ENCODE measurements at places on chromosomes 7 and 10.
A peak's percentile ranks its signal among the peaks of the same experiment; 100 is the strongest.

GRCh38 chr7:22586786-22587140 lies 86.8 kb upstream of the STEAP1B start:
- DNase-seq, result no peak

DNA sequence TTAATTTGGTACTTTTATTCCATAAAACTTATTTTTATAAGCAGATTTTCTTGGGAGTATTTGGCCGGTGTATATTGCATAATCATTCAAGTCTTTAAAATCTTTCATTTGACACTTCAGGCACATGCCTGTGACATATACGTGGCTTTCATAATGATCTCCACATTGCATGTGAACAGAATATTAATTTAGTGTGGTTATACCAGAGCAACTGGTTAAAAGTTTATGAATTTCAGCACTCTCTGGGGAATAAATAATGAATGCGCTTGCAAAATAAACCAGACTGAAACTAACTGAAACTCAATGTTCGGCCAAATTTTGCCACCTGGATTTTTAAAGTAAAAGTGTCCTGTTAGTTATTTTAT lies 242.3 kb downstream of the GLI3 start:
- no peak for DNase-seq

DNA sequence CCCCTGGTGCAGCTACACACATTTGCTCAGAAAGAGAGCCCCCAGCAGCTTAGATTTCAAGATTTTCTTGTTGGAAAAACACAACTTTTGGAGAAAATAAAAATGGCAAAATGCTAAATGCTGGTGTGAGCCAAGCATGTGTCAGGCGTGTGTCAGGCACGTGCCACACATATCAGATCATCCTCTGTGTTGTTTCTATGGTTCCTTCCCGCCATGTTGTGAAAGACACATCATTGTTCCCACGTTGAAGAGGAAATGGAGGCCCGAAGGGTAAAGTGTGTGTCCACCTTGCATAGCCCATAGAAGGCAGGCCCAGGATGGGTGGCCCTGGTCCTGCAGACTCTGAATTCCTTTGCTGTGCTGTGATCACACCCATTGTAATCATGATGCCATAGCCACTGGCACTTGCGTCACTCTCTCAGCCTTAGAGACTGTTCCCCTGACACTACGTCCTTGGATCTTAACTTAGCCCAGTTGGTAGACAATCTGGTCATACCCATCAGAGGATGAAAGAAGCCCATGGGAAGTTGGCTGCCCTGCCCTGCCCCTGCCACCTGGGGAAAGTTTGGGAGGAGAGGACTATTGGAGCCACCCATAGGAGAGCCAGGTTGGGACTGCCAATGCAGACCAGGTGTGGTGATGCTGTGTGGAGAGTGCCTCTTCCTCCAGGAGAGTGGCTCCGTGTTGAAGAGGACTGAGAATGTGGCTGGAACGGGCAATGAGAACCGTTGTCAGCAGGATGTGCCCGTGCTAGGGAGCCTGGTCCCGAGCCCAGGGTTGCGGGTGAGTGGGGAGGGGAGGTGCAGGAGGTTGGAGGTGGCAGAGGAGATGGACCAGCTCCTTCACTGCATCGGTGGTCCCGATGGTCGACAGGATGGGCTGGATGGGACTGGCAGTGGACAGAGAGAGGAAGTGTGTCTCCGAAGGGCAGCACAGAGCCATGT lies 65.6 kb upstream of the IGFBP3 start:
- DNase-seq, result no peak

GRCh38 chr7:41232086-41232485 lies 470.8 kb downstream of the INHBA start:
- no peak for DNase-seq

DNA sequence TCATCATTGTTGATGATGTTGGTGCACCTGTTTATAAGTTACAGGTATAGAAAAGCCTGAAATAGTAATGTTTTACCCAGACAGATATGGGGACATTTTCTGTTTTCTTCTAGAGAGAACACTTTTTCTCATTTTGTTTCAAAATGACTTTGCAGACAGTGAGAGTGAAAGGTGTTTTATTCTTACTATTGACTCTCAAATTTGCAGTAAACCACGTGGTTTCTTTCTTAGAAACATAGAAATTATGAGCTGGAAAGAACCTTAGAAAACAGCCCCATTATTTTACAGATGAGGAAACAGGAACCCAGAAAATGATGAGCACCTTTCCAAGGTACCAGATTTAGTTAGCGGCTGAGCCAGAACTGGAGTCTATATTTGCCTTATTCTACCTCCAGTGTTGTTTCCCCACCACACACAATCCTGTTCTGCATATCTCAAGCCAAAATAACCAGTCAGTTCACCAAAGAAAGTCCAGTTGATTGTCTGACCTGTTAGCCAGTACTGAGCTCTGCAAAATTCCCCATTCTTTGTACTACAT lies 138.9 kb upstream of the AHR start:
- no peak for DNase-seq

DNA sequence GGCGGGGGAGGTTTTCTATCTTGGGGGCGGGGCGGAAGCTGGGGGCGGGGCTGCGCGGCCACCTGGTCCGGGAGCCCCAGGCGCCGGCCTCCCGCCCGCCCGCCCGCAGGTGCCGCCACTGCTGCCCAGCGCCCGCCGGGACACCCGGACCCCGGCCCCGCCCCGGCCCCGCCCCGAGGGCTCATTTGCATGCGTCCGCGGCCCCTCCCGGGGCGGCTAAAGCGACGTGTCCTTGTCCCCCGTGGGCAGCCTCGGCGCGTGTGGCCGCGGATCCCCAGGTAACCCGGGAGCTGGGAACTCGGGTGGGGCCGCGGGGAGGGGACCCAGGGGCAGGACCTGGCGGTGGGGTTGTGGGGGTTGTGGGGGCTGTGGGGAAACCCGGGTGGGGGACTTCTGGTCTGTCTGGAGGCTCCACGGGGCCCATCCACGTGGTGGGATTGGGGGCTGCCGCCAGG lies at the start of gene BHLHA15:
Gene BHLHA15 (plus strand): TSS at position 219 of the 455 bp plus-strand sequence. CDS start 871 bp downstream, outside the sequence.
- DNase-seq, result no peak

DNA sequence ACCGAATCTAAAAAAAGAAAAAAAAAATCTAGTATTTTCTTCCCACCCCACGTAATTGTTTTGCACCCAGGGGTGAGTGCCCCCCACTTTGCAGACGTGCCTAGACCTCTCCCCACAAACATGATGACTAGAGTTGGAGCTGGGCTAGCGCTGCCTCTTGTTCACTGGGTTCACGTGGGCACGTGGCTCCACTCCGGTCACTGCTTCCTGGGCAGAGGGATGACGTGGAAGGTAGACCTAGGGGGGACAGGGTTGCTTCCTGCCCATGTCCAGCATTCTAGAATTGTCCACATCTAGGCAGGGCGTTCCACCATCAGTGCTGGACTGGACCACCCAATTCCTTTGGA lies 861 bp upstream of the LIMK1 start:
- no peak for DNase-seq

DNA sequence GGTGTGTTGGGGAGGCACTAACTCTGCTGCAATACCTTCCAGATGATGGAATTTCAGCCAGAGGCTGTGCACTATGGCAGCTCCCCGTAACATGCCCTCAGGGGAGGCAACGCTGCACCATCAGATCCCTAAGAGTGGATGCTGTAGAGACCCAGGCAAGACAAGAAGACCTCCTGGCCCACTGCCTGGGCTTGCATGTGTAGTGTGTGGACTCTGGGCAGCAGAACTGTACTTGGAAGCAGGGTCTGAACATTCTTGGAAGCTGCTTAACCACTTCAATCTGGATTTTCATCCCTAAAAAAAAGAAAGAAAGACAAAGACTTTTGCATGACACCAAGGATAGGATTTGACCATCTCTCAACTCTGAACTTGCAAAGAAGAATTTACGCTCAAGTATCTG lies 297.5 kb upstream of the NRP1 start:
- DNase-seq, result no peak

- no peak for DNase-seq
Observed at GRCh38 chr7:142332421-142332820, 74.6 kb upstream of the PRSS58 start.

DNA sequence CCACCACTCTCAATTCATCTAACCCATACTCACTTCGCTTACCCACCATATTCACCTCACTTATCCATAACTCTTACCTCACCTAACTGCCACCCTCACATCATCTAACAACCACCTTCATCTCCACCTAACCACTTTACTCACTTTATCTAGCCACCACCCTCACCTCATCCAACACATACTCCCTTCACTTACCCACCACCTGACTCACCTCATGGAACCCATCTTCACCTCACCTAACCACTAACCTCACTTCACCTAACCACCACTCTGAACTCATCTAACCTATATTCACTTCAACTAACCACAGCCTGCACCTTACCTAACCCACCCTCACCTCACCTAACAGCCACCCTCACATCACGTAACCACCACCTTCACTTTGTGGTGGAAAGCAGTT lies 84.2 kb downstream of the VIPR2 start:
- DNase-seq, result no peak

- no peak for DNase-seq
Observed at GRCh38 chr7:20330928-20331909, 519 bp downstream of the ITGB8 start.

- DNase-seq, result no peak
Observed at GRCh38 chr10:44908936-44909630, 2.1 kb upstream of the TMEM72 start.

GRCh38 chr7:91050677-91051076 lies 213.6 kb upstream of the FZD1 start:
- no peak for DNase-seq

GRCh38 chr7:51321961-51322515 lies 5.4 kb upstream of the COBL start:
- DNase-seq, result no peak

- no peak for DNase-seq
Observed at GRCh38 chr7:25541094-25541821, 313.0 kb upstream of the NPVF start.

GRCh38 chr7:137147338-137147720 lies 196.2 kb downstream of the PTN start:
- no peak for DNase-seq

GRCh38 chr7:87316097-87316700 lies 29.3 kb upstream of the CROT start:
- DNase-seq, result no peak

DNA sequence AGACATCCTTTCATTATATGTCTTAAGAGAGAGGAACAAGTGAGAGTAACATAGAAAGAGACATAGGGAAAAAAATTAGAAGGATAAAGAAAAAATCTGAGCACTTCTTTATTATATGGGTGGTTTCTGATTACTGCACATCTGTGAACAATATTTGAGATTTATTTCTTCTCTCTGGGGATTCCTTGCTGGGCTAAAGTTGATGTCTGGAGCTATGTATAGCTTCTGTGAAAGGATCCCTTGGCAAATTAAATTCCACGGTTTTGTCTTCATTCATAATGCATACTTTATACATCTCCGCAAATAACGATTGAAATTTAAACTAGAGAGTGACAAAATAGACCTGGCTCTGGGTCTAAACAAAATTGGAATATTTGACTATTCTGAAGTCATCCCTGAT lies 232.2 kb upstream of the CTBP2 start:
- DNase-seq, result no peak

DNA sequence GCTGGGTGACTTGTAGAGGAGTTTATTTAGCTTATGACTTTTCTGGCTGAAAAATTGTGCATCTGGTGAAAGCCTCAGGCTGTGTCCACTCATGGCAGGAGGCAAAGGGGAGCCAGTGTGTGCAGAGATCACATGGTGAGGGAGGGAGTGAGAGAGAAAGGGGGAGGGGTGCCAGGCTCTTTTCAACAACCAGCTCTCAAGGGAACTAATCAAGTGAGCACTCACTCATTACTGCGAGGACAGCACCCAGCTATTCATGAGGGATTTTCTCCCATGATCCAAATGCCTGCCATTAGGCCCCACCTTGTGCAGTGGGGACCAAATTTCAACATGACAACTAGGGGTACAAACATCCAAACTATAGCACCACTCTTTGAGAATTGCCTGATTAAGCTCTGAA lies 590.2 kb downstream of the MAGI2 start:
- DNase-seq, result no peak

DNA sequence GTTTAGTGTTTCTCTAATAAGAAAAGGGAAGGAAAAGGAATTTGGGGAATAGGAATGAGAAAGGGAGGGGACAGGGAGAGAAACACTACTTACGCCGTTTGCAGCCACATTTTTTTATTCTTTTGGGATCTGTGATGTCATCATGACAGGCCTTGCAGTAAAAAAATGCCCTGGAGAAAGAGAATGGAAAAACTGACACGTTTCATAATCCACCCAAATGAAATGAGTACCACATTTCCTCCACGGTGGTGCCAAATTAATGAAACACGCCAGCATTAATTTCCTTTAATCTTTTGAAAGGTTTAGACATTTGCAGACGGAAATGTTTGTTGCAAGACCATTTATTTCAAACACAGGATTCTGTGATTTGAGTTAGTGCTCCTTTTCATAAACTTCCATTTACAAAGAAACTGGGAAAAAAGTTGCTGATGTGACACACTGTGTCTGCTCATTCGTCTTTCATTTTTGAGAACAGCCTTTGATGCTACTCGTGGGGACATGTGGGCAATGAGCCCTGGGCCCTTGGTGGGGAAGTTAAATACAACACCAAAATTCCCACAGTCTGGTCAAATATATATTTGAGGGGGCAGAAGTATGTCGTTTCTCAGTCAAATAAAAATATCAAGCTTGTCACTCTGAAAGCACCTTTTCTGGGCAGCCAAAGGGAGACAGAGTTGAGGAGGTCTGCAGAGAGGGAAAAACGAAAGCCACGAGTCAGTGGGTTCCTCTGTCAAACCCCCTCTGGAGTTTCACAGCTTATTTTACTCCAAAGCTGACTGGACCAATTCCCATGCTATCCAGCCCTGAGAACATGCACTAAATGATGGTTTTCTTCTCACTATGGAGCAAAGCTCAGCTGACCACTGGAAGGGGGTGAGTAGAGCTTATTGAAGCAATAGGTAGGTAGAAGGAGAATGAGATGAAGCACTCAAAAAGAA lies 625.5 kb downstream of the KCNMA1 start:
- DNase-seq, result no peak

DNA sequence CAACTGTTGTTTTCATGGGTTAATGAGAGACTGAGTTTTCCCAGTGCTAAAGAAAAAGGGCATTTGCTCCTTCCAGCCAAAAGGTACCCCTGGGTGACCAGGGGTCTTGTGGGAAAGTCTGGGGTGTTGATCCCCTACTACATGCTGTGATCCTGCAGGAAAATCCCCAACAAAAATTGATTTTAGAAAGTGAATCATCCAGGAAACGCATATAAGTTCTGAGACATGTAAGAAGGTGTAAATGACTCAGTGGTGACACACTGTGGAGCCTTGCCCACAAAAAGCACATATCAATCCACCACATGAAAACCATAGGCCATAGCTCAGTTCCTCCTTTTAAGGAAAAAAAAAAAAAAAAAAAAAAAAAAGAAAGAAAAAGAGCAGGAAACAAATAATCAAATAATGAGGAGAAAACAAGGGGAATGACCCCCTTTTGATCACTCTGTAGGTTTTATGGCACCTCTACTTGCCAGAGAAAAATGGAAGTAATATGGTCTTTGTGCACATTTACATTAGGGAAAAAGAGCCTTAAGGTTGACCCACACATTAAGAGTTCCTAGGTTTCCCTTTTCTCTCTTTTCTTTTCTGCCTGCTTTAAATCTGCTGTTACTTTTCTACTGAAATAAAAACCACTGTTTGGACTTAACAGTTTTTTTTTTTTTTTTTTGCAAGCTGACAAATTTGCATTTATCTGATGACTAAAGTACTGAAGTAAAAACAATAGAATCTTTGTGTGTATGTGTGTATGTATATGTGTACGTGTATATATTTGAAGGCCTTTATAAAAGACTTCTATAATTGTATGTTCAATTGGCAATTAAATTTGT lies 386.0 kb downstream of the KIF20B start:
- DNase-seq, result peak; percentile 10

All from bone marrow (tissue), 2 donors.